ENCODE measurements at places on chromosomes 1 and 21.

DNA sequence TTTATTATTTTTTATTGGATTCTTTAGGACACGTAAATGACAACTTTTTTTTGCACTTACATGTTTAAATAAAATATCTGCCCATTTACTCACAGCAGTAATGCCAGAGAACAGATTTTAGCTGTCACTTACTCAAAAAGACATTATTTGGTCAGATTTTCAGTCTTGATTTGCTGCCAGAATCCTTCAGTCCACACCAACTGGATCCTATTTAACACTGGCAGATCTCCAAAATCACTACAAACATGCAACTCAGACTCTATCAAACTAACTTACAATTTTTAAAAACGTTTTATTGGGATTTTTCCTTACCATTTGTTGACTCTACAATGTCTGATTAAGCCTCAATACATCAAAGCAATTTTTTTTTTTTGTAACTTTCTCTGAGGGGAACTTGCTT, 11.1 kb downstream of the ATP6V1G3 start:
- no peak for ATAC-seq

GRCh38 chr1:7174980-7175906, 390.0 kb downstream of the CAMTA1 start:
- ATAC-seq: no peak

DNA sequence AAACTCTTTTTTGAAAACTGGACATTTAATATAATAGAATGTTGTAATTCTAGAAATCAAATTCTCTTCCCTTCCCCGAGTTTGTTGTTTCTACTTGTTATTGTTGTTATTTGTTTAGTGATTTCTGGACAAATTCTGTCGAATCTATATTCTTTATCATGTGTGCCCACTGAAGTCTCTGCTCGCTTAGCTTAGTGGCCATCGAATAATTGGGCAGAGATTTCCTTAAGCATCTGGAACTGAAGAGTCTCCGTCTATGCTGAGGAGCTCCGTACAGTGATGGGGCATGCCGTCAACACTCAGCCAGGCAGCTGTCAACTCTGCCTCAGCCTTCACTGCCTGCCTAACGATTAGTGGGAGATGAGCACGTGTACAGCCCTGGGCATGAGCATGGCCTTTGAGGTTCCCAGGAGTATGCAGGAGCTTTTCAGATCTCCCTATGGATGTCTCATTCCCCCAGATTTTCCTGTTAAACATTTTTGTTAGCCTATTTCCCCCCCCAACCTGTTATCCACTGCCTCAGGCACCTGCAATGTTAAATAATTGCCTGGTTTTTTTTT, 66.8 kb downstream of the SLX9 start:
- ATAC-seq: no peak

GRCh38 chr21:39885119-39885848, 18.0 kb downstream of the PCP4 start:
- ATAC-seq: no peak

DNA sequence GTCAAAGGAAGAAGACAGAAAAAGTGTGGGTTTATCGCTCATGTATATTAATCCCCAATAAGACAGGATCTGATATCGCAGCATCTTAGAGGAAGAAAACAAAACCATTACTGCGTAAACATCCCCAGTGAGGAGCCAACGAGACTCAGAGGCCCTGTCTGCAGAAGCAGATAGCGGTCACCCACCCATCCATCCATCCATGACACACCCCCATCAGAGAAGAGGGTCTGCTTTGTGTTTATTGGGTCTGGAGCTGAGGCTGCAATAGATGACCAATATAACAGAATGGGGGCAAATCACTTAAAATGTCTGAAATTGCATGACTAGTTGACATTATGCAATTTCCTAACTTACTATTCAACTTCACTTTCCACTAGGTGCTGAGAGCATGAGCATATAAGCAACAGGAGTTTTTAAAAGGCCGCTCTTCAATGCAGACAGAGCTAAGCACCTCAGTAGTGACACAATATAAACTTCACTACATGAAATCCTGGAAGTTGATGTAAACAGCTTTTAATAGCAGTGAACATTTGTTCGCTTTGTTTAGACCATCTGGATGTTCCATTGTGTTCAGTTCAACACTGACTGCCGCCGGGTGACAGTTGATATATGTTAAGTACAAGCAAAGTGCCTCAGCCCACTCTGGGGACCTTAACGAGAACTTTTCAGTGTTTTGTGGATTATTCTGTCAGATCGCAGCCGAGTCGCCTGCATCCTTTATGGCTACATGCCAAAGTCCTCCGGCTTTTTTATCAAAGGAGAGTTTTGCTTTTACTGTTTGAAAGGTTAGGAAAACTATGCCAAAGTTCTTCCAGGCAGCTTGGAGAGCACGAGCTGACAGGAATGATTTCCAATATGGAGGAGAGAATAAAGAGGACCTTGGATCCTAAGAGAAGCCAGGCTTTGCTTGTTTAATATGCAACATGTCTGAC, 167.5 kb downstream of the ZNF281 start:
- ATAC-seq: no peak

DNA sequence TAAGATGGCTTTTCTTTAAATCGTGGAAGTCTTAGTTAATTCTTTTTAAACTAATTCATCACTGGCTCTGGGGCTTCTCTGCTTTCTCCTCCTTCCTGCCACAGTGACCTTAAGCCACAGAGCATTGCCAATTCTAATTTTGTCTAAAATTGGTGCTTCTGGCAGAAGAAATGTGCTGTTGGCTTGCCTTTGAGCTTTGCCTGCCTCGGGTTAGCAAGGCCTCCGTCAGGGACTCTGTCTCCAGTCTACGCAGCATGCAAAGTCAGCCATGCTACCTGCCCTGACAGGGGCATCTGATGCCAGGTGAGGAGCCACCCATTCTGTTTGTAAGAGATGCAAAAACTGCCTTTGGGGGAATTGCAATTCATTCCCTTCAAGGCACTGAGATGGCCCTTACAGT, 25.2 kb downstream of the CLDN14 start:
- no peak for ATAC-seq

- ATAC-seq: no peak
Observed at GRCh38 chr1:88398338-88398737, 285.7 kb upstream of the PKN2 start.

DNA sequence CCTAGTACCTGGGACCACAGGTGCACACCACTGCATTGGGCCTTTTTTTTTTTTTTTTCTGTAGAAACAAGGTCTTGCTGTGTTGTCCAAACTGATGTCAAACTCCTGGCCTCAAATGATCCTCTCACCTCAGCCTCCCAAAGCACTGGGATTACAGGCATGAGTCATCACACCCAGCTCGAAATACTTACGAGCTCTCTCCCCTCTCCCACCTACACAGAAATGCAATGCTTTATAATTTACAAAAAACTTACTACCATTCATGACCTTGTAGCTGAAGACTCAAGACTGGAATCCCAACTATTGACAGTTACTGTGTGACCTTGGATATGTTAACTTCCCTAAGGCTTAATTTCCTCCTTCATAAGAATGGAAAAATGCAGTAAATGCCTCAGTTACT, 18.7 kb downstream of the FOXJ3 start:
- no peak for ATAC-seq

Data from esophagus mucosa (tissue), 1 donor.